Liver (tissue), 10 donors: ENCODE measurements at places on chromosomes 11 and 22.
A peak's percentile ranks its signal among the peaks of the same experiment; 100 is the strongest.

DNA sequence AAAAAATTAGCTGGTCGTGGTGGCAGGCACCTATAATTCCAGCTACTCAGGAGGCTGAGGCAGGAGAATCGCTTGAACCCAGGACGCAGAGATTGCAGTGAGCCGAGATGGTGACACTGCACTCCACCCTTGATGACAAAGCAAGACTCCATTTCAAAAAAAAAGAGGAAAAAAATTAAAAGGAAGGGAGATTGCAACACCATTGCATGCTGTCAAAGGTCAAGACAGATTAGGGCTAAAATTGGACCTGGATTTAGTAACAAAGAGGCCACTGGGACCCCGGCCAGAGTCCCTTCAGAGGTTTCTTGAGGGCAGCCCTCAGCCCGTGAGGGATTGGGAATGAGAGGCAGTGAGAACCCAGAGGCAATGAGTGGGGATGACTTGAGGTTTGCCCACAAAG, 8.2 kb upstream of the MAFF start:
- H3K36me3 ChIP-seq = no peaks in the 10 kb centered on the region
- no peaks in the 10 kb centered on the region for H3K27me3 ChIP-seq
- H3K4me3 ChIP-seq = no peak overlapping the region
- H3K27ac ChIP-seq = peak overlapping the region; percentile 27
- peaks cover 29% of the 10 kb centered on the region for H3K4me1 ChIP-seq

DNA sequence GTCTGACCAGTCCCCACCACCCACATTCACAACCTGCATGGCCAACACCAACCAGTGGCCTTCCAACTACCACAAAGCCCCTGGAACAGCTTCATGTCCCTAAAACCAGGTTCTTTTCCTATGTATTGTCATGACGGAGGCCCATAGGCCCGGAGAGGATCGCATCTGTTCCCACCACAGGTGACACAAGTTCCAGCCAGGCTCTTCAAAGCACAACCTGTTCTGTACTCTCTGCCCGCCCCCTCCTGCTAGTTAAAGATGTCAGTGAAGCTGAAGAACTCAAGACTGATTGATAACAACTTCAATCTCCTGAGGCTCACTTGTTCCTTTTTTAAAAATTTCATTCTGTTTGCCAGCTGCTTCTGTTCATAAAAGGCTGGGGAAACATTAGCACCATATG, 121.1 kb upstream of the GUCY1A2 start:
- no peak overlapping the region for H3K4me3 ChIP-seq
- no peak for DNase-seq
- H3K27ac ChIP-seq = no peak overlapping the region
- no peaks in the 10 kb centered on the region for H3K27me3 ChIP-seq
- no peaks in the 10 kb centered on the region for H3K4me1 ChIP-seq

GRCh38 chr11:62479631-62480201, 60.9 kb downstream of the SCGB1A1 start:
- no peak overlapping the region for H3K4me3 ChIP-seq
- no peak for DNase-seq
- no peaks in the 10 kb centered on the region for H3K4me1 ChIP-seq
- H3K36me3 ChIP-seq = peaks cover 1% of the 10 kb centered on the region

GRCh38 chr22:20810645-20811044, 36.7 kb downstream of the SERPIND1 start:
- no peaks in the 10 kb centered on the region for H3K27me3 ChIP-seq
- H3K4me3 ChIP-seq = no peak overlapping the region
- peaks cover 11% of the 10 kb centered on the region for H3K36me3 ChIP-seq
- no peak for DNase-seq

DNA sequence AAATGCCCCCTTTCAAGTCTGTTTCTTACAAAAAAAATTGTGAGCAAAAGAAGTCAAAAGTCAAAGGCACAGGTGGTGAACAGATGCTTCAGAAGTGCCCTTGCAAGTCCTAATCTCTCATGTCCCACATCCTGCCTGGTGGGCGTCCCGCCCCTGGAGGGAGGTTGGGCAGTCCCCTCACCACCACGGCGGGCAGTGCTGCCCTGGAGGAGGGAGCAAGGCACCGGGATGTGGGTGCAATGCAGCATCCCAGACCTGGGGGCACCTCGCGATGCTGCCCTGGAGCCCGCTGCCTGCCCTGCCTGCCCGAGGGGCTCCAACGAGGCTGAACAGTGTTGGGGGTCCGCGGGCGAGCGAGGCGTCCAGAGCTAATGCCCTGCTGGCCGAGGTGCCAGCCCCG, 15.9 kb downstream of the MRGPRG start:
- H3K4me1 ChIP-seq = no peaks in the 10 kb centered on the region
- no peak overlapping the region for H3K27ac ChIP-seq
- no peaks in the 10 kb centered on the region for H3K36me3 ChIP-seq
- no peak overlapping the region for H3K4me3 ChIP-seq
- H3K27me3 ChIP-seq = peaks cover 14% of the 10 kb centered on the region

DNA sequence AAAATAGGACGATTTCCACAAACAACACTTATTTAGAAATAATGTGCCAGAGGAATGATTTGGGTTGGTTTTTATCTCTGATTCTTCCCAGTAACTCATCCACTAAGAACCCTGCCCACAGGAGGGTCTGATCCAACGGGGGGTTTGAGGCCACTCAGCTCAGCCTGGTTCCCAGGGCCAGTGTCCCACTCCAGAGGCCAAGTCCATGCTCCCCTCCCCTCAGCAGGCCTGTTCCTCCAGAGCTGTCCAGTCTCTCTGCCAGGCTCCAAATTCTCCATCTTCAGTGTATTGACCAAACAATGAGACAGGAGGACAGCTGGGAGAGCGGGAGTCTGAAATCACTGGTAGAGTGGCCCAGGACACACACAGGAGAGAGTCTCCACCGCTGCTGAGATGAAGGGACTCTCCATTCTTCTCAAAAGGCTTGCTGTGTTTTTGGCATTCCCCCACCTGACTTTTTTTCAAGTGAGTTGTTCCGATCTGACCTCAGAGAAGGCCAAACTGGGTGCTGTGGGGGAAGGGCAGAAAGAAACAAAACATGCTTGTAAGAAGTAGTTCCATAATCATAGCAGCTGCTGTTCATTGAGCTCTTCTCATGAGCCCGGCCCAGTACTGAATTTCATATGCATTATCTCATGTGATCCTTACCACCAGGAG, 17.6 kb upstream of the SCN2B start:
- no peak overlapping the region for H3K4me3 ChIP-seq
- no peak overlapping the region for H3K27ac ChIP-seq
- H3K27me3 ChIP-seq = no peaks in the 10 kb centered on the region

DNA sequence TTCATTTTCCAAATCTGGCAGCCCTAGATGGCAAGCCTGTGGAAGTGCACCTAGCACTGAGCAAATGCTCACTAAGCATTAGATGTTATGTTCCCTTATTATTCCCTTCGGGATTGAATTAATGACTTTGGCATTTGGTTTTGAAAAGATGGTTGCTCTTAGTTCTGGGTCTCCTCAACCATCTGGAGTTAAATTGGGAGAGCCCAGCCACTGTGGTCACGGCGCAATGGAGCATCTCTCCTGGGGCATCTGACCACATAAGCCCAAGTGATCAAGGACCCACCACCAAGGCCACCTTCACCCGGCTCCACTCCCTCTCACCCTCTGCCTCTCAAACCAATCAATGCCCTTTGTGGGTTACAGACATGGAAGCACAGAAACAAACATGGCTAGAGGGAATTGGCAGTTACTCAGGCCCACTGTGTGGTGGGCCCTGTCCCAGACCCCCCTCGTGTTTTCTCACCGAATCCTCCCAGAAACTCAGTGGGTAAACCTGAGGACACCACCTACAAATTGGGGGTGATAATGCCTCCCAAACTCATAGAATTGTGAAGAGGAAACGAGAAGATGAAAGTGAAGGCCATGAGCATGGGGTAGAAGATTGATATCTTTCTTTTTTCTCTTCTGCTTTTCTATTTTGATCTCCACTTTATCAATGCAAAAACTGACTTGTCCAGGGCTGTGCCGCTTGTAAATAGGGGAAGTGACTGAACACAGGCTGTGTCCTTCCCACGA, 52.2 kb downstream of the IRAG1 start:
- no peaks in the 10 kb centered on the region for H3K27me3 ChIP-seq
- no peak for DNase-seq
- H3K4me3 ChIP-seq = no peak overlapping the region
- H3K36me3 ChIP-seq = no peaks in the 10 kb centered on the region

DNA sequence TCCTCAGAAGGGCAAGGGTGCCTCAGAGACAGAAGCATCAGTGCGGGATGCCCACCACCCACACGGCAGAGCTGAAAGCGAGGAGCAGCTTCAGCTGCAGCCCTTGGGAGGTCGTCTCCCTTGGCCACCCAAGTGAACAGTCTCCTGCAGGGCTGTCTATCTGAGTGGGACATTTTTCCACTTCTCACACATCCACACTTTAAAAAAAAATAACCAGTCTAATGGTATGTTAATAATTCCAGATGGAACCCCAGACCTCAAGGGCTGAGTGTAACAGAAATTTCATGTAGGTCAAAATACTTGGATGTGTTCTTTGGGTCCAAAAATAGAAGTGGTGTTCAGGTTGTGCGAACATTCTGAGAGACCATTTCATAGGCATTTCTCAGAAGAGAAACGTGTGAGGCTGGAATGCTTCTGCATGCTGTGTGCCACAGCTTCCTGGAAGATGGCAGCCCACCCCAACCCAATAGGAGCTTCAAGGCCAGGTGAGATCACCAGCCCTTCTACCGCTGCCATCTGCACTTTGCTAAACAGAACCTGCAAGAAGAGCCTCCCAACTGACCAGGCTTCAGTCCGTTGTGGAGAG, 623.2 kb downstream of the OPCML start:
- H3K36me3 ChIP-seq = no peaks in the 10 kb centered on the region
- no peaks in the 10 kb centered on the region for H3K27me3 ChIP-seq
- DNase-seq = no peak
- H3K4me3 ChIP-seq = no peak overlapping the region
- H3K27ac ChIP-seq = no peak overlapping the region
- H3K4me1 ChIP-seq = no peaks in the 10 kb centered on the region

GRCh38 chr22:19758896-19759426, 1.6 kb upstream of the TBX1 start:
- no peak overlapping the region for H3K27ac ChIP-seq
- no peaks in the 10 kb centered on the region for H3K36me3 ChIP-seq
- no peak overlapping the region for H3K4me3 ChIP-seq
- H3K4me1 ChIP-seq = peaks cover 31% of the 10 kb centered on the region
- H3K27me3 ChIP-seq = peaks cover 15% of the 10 kb centered on the region
- DNase-seq = no peak

DNA sequence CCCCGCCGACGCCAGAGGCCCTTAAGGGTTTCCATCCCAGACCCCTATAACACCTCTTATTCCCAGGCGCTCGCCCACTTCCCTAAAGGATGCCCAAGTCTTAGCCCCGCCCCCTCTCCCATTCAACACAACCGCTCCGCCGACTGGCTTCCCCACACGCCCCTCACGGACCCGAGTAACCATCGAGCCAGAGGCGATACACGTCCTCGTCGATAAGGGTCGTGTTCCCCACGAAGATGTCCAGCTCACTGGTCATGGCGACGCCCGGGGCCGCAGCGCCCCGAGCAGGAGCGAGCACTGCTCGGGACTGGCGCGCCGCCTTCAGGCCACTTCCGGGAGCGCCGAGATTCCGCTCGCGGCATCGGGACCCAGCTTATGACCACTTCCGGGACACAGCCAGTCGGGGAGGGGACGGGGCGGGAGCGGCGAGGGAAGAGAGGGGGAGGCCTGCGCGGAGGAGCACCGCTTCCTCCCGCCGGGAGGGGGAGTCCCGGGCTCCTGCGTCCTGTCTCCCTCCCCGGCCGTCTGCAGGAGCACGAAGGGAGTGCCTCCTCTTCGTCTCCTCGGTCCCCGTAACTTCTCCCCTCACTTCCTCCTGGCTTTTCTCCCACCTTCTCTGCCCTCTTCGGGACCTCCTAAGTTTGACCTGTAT, at the start of gene FIBP:
TSS of gene FIBP (minus strand) at position 309 of the 652 bp plus-strand sequence. CDS start at position 256, 53 bp downstream.
- peak within 1 kb of the TSS; percentile 83 for H3K27ac ChIP-seq
- peak; percentile 97 for DNase-seq
- H3K27me3 ChIP-seq = no peaks in the 10 kb centered on the region

- DNase-seq = no peak
- H3K4me1 ChIP-seq = no peaks in the 10 kb centered on the region
- no peaks in the 10 kb centered on the region for H3K27me3 ChIP-seq
Measured at GRCh38 chr11:3675971-3676370, 4.8 kb upstream of the CHRNA10 start.

DNA sequence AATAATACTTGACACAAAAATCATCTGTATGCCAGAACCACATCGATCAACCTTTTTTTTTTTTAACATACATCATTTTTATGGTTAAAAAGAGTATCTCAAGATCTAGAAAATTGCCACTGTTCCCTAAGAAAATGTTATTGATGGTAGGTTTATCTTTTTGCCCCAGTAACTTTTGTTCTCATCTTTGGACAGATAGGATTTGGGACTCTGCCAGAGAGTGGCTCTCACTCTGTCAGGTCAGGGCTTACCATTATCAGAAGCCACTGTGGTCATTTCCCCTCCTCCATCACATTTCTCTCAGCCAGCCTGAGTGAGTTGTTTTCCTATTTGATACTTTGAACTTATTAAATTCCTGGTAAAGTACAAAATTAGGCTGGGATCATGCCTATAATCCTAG, 47.9 kb upstream of the YWHAH start:
- H3K4me3 ChIP-seq = no peak overlapping the region
- peaks cover 41% of the 10 kb centered on the region for H3K36me3 ChIP-seq
- no peaks in the 10 kb centered on the region for H3K4me1 ChIP-seq
- DNase-seq = no peak
- H3K27ac ChIP-seq = no peak overlapping the region

DNA sequence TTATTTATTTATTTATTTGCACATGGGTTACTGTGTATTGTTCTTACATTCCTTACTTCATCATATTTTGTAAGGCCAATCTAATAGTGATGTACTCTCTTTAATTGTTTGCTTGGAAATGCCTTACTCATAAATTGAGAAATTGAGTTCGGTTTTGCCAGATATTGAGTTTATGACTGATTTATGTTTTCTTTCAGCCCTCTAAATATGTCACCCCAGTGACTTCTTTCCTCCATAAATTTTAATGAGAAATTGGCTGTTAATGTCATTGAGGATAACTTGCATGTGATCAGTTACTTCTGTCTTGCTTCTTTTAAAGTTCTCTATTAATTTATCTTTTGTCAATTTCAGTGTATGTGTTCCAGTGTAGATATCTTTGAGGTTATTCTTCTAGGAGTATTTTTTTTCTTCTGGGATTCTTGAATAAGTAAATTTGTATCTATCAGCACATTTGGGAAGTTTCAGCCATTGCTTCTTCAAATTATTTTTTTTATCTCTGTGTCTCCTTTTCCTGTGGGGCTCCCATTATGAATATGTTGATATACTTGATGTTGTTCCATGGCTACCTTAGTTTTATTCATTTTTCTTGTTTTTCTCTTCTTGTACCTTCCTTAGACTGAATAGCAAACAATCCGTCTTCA, 47.8 kb downstream of the XKR3 start:
- H3K4me1 ChIP-seq = no peaks in the 10 kb centered on the region
- H3K27me3 ChIP-seq = no peaks in the 10 kb centered on the region
- H3K4me3 ChIP-seq = no peak overlapping the region
- DNase-seq = no peak
- no peak overlapping the region for H3K27ac ChIP-seq

GRCh38 chr11:65857500-65857852, 504 bp downstream of the CFL1 start:
- H3K36me3 ChIP-seq = peaks cover 29% of the 10 kb centered on the region
- peak overlapping the region; percentile 96 for H3K4me3 ChIP-seq
- peak; percentile 83 for DNase-seq
- peaks cover 41% of the 10 kb centered on the region for H3K4me1 ChIP-seq
- H3K27ac ChIP-seq = peak overlapping the region; percentile 90
